ENCODE measurements at places on chromosomes 12 and 14.

DNA sequence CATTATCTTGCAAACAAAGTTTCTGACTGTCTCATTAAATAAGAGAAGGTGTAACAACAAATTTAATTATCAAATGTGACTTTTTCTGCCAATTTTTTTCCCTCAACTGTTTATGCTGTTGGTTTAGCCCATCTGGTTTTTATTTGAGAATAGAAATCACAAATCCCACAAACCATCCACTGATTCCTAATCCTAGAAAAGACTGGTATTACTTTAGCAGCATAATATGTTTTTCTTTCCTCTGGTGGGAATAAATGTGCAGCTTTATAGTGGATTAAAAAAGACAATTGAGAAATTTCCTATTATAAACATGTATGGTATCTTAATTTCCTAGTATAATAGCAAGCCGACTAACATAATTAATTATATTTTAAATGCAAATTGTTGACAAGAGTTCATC, 257.9 kb upstream of the FOXN3 start:
- no peak for DNase-seq

DNA sequence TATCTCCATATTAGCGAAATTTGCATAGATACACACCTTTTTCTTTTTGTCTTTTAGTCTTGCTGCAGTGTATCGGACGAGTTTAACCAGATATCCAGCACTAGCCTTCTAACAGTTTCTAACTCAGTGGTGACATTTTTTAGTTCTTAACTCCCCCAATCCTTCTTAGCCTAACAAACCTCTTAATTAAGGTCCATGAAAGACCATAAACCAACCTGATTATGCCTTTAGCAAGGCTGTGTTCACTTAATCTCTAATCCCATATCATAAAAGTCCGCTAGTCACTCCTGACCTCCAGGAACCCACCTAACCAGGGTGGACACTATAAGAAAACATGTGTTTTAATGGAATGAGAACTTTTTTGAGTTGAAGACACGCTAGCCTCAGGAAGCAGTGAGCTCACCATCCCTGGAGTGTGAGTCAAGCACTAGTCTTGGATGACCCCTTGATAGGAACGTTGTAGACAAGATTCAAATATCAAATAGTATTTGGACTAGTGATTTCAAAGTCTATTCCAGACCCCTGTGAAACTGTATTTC, 9.5 kb downstream of the CDKN1B start:
- DNase-seq = no peak

DNA sequence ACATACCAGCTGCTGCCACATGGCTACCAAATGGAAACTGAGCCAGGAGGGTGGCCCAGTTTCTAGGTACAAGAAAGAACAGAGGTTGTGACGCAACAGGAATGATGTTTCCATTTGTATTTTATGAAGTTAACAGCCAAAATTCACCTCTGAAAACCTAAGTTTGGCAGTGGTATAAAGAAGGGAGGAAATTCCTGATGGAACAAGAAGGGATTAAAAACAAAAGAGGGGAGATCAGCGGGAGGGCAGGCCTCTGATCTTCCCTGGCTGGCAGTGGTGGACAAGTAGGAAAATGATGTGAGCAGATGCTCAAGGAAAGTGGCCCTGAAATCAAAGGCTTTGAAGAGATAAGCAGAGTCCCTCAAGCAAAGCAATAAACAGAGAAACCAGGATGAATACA, 47.3 kb upstream of the BCL2L14 start:
- DNase-seq = no peak

DNA sequence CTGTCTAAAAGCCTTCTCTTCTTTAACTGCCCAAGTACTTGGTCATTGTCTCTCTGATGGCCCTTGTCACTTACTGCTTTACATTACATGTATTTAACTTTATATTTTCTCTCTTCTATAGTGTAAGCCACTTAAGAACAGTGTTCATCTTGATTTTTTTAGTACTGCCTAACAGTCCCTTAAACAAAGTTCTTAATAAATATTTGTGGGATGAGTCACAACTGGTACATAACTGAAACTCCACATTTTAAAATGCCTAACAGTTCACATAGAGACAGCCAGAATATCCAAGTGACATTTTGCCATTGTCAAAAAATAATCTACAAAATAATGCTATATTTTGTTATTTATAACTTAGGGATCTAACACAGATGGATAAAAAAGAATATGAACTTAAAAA, 146.6 kb downstream of the STXBP6 start:
- no peak for DNase-seq

DNA sequence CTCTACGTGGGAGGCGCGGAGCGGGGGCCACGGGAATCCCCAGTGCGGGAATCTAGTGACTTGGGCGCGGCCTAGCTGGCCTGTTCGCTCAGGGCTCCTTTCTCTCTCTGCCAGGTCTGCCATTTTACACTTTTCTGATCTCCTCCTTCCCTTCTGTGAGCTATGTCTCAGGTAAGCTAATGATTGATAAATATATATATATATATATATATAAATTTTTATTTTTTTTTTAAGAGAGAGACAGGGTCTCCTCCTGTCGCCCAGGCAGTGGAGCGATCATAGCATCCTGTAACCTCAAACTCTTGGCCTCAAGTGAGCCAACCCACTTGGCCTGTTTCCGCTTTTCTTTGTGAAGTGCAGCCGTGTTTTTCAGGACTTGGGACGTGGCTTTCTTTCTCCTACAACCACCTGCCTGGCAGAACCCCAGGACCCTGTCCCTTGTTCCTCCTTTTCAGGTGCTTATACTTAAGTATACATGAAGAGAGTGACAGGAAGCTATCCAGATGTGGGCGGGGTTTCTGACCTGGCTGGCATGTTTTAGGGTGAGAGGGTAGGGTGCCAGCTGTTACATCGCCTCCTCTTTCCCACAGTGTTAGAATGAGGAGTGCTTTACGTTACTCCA, 547 bp downstream of the ZNF140 start:
- no peak for DNase-seq

GRCh38 chr12:115950959-115951358, 326.5 kb downstream of the MED13L start:
- DNase-seq = no peak

DNA sequence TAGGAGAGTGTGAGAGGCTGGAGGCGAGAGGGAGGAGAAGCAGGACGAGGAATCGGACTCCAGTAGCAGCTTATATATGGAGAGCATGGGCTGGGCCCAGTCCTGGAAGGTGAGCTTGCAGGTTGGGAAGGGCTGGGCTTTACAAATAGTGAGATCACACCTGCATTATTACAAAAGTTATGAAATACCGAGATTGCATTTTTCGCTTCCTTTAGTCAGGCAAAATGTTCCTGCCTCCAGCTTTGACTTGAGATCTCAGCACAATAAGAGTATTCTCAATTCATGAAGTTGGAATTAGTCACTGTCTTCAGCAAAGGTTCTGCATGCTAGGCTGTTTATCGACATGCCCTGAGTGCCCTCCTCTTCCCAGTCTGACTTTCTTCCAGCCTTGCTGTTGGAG, at the start of gene KRT6B:
Gene KRT6B (minus strand): TSS at position 46 of the 400 bp plus-strand sequence. CDS start 68 bp downstream, outside the sequence.
- DNase-seq = no peak

DNA sequence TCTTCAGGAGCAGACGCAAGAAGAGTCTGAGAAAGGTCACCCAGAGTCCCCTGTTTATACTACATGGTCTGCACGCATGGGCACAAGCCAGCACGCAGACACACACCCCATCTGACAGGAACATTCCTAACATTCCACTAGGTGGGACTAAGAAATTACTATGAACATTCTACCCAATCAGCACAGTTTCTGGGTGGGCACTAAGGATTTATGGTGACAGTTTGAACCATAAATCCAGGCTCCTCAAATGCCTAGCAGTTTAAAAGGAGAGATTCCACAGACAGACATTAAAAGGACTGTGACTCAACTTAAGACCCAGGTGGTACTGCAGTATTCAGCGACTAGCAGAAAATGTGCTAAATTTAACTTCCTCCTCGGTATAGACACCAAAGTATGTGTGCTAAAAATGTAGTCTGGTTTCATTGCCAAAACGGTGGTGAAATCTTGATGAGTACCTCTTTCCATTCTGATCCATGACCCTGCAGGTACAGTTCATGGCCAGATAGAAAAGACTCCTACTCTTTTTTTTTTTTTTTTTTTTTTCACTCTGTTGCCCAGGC, 16.2 kb downstream of the ABHD4 start:
- DNase-seq = no peak

DNA sequence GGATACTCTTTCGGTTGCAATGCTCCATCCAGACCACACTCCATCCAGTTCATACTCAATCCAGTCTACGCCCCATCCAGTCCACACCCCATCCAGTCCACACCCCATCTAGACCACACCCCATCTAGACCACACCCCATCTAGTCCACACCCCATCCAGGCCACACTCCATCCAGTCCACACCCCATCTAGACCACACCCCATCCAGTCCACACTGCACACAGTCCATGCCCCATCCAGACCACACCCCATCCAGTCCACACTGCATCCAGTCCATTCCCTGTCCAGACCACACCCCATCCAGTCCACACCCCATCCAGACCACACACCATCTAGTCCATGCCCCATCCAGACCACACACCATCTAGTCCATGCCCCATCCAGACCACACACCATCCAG, 116.0 kb upstream of the RTL1 start:
- no peak for DNase-seq

DNA sequence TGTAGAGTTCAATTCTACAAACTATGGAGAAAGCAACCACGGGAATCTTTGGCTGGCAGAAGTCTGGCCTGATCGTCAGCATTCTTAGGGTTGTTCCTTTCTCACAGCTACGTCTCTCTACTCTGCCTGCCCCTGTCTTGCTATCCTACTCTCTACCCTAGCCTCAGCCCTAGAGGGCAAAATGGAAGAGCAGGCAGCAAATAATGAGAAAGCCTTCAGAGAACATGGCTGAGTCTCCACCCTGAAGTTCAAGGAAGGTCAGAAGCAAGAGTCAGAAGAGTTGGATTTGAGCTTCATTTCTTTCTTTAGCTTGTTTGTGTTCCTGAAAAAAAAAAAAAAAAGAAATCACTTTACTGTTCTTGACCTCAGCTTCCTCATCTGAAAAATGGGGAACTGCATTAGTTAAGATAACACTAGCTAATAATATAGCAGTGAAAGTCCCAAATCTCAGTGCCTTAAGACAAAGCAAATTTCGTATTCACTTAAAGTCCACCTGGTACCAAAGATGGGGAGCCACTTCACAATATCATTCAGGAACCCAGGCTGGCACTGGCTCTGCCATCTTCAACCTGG, 50.2 kb upstream of the CCND2 start:
- no peak for DNase-seq

GRCh38 chr14:55801121-55801520, 221.1 kb downstream of the KTN1 start:
- no peak for DNase-seq

DNA sequence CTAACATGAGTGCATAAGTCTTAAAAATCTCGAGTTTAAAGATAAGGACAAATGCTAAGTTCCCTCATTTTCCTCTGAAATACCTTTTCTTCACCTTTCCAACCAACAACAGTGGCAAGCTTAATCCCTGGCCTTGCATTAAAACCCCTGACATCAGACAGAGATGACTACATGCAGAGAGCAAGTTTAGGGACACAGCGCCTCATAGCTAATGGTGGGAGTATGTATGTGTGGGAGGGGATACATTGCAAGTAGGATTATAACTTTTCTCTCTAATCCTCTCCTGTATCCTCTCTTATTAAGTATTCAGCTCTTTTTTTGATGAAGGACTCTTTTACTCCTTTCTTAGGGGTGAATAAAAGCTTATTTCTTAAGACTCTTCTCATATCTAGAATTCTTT, 547.1 kb downstream of the CCER1 start:
- no peak for DNase-seq

GRCh38 chr12:125175576-125175975, 110.3 kb downstream of the AACS start:
- no peak for DNase-seq

- no peak for DNase-seq
These were observed 3.1 kb downstream of the PFKM start for GRCh38 chr12:48122065-48122834.

GRCh38 chr12:112096070-112096469, 12.5 kb downstream of the NAA25 start:
- DNase-seq = no peak

DNA sequence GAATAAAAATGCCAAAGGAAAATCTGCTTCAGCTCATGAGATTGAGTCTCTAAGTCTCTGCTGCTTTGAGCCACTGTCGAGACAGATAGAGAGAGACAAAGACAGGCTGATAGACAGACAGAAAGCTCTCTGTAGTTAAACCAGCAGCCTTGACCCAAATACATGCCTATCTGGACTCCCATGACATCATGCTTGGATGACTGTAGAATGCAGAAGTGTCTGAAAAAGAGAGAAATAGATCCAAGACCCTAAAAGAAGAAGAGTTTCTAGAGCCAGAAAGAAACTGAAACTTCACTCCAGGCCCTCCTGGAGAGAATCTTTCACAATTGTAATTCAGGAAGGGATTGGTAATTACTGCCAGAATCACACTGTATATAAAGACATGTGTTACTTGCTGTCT, 122.6 kb upstream of the PLXNC1 start:
- no peak for DNase-seq

DNA sequence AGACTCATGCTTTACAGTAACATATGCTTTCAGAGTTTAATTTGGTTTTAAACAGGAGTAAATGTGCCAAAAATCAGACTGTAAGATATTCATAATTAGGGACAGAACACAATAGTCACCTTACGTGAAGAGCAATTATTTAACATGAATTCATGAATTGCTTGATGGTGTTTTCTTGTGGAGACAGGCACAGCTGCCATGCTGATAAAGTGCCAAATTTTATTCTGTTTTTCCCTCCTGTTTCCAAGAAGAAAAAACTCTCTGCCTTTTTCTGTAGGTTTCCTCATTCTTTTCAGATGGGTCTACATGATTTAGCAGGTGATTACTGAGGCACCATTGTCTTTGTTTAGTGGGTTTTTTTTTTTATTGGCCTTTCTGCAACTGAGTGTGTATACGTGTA, 80.1 kb downstream of the C12orf42 start:
- DNase-seq = no peak

- DNase-seq = no peak
These were observed 51.9 kb downstream of the GALNT9 start for GRCh38 chr12:132277374-132277941.

DNA sequence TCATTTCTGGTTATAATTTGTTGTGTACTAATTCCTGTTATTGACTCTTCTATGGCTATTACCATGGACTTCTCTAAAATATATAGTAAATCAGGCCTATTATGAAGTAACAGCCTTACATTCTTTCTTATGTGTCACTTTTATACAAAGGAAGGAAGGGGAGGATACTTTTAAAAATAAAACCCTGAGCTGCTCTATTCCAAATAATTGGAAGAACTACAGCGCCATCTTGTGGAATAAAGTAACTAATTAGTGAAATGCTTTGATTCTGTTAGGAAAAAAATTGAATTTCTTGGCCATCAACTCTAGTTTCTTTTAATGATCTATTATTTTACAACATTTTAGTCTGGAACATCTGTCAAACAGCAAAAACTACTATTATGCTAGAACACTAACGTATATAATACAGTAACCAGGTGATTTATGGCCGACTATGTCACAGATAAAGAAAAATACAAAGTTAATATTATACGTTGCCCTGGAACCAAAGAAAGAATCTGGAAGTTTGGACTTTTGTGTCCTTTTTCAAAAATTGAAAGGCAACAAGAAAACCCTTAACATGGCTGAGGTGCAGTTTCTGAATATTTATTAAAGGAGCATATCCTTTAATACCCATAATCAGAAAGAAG, 55.0 kb upstream of the NELL2 start:
- no peak for DNase-seq

Measured in naive thymus-derived CD8-positive, alpha-beta T cell (primary cell).